PC-3 (cell line): ENCODE measurements at places on chromosomes 3 and 15. TPM values are rescaled to one million over a fixed set of nuclear protein-coding genes. Genes with fewer than 3 reads are reported as not detected.

- DNase-seq: no peak
These were observed 749 bp downstream of the ITGA11 start for GRCh38 chr15:68431037-68431791.

Gene IL5RA
- not detected in 2 replicates for total RNA-seq

GRCh38 chr3:170130532-170130931 is 51.0 kb downstream of the PHC3 start:
- no peak for DNase-seq

Gene ZNF385D
- total RNA-seq: 2.9 and 5.9 TPM in 2 replicates

Gene P2RY12
- not detected in 2 replicates for total RNA-seq

- no peak for DNase-seq
These were observed 18.1 kb downstream of the MYO1E start for GRCh38 chr15:59354417-59355031.

DNA sequence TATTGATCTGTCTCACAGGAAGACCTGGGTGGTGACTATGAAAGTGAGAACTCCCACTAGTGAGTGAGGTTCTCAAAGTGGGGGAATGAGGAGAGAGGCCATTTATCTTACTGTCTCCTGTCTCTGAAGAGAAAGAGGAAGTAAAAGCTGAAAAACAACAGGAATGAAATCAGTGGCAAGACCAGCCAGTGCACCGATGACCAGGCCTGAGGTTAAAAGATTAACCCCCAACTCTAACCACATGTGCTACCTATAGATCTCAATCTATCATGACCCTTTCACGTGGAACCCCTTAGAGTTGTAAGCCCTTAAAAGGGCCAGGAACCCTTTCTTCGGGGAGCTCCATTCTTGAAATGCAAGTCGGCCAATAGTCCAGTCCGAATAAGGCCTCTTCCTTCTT is 239.3 kb upstream of the CNTN6 start:
- no peak for DNase-seq

Gene DLL4
- 2.2 and 2.9 TPM in 2 replicates for total RNA-seq
